Lower leg skin (tissue), 4 donors: ENCODE measurements at places on chromosomes 7 and 10. TPM values are rescaled to one million over a fixed set of nuclear protein-coding genes. Genes with fewer than 3 reads are reported as not detected.

POMZP3 gene
- total RNA-seq: 5.6 TPM

DNA sequence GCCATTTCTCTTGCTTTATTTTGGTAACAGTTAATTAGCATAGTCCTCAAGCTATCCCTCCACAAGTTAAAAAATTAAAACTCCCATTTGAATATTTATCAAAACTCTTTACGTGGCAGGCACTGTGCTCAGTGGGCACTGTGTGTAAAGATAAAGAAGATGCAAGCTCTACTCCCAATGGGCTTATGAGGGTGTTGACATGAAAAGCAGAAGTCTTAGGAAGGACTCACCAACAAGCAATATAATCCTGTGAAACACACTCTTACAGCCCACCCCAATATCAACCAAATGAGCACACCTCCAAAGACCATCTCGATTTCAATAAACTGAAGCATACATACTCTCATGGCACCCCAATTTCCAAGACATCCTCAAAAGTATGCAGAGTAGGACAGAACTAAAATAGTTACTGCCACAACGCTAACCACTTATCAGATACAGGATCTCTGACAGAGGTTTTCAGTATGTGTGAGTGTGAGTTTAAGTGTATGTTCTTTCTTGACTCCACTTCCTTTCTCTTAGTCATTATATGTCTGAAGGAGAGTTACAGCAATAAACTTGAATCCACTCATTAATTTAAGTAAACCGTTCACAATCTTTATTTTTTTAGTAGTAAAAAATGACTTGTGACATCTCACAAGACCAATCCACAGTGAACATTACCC, 120.0 kb downstream of the PDE1C start:
- DNase-seq: no peak

LRRC17 gene
- total RNA-seq: 3.1 TPM

- peak; percentile 94 for DNase-seq
Measured at GRCh38 chr7:37201003-37201875, 247.4 kb downstream of the ELMO1 start.

DNA sequence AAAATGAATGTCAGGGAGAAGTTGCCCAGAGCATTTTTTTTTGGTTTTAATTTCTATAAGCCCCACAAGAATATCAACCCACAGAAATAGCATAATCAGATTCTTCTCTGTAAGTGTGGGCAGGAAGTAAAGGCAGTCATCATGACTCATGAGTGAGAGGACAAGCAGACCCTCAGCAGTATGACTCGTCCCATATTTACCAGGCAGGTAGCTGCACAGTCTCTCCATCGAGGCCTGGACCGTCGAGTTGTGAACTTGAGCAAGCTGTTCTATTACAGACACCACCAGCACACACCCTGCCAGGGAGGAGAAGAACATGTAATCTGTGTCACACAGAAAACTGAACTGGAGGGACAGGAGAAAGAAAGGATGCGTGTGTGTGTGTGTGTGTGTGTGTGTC, 37.8 kb downstream of the AOAH start:
- no peak for DNase-seq

INSIG1 gene
- total RNA-seq: 151 TPM

DNA sequence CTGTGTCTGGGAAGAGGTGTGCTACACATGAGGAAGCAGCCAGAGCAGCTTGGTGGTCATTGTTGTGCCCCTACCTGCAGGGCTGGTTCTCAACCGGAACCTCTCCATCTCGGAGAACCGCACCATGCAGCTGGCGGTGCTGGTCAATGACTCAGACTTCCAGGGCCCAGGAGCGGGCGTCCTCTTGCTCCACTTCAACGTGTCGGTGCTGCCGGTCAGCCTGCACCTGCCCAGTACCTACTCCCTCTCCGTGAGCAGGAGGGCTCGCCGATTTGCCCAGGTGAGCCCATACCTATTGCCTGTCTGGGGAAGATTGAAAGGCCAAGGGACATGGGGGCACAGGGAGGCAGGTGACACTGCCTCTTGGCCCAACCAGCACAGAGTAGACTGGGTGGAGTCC, 29.3 kb upstream of the CSGALNACT2 start:
- DNase-seq: no peak
